Activated naive CD4-positive, alpha-beta T cell (primary cell): ENCODE measurements at places on chromosomes 11 and 22.
A peak's percentile ranks its signal among the peaks of the same experiment; 100 is the strongest.

DNA sequence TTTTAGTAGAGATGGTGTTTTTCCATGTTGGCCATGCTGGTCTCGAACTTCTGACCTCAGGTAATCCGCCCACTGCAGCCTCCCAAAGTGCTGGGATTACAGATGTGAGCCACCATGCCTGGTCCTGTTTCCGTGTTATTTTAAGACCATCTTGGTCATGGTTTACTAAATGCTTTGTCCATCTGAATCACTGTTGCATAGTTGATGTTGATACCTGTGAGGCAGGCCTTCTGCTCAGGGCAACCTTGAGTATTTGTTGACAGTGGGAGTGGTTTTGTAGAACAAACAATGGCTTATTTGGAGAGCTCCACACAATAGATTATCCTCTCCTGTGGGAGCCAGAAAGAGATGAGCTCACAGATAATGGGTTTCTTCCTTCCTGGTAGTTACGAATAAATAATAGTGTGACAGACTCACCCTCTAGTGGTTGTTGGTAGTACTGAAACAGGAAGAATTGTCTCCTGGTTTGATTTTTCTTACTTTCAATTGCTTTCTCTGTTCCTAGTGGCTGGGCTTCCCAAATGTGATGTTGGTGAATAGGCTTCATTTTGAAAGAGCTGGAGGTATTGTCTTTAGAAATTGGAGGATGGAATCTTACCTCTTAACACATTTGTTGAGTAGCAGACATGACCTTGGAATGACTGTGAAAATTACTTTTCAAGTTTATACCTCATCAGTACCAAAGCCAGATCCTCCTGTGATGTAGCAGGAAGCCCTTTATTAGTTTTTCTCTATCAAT is 39.0 kb downstream of the CTNND1 start:
- no peak for DNase-seq

- no peak for DNase-seq
Observed at GRCh38 chr22:17920992-17921650, 103.2 kb downstream of the MICAL3 start.

DNA sequence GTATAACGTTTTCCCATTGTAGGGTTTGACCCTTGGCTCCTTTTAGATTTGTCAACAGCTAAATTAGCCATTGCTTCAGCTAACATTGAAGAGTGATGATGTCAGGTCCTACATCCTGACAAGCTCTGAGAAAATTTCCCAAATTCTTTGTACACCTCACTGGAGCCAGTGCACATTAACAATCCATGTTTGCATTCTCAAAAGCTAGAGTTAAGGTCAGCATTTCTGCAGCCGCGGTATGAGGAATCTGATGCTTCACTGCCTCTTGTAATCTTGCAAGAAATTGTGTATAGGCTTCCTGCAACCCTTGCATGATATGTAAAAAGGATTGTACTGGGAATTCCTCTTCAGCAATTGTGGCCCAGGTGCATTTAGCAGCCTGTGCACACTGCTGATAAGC is 33.1 kb upstream of the NCAM1 start:
- no peak for DNase-seq

GRCh38 chr22:24968066-24968561 is 15.6 kb downstream of the KIAA1671 start:
- DNase-seq = no peak

DNA sequence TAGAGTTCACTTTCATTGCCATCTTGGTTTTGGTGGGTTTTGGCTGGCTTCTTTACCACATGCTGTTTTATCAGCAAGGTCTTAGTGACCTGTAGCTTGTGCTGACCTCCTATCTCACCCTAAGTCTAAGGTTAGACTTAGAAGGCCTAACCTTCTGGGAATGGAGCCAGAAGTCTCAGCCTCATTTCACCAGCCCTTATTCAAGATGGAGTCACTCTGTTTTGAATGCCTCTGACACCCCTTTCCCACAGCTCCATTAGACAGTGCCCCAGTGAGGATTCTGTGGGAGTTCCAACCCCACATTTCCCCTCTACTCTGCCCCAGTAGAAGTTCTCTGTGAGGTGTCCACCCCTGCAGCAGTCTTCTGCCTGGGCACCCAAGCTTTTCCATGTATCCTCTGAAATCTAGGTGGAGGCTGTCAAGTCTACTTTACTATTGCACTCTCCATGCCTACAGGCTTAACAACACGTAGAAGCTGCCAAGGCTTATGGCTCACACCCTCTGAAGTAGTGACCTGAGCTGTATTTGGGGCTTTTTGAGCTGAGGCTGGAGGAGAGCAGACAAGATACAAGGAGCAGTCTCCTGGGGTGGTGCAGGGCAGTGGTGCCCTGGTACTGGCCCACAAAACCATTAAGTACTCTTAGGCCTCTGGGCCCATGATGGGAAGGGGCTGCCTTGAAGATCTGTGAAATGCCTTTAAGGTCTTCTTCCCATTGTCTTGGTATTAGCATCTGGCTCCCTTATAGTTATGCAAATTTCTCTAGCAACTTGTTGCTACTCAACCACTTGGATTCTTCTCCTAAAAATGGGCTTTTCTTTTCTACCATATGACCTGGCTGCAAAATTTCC is 65.9 kb upstream of the SC5D start:
- no peak for DNase-seq

- peak; percentile 18 for DNase-seq
Observed at GRCh38 chr11:61516675-61517572, 8.4 kb downstream of the LRRC10B start.

DNA sequence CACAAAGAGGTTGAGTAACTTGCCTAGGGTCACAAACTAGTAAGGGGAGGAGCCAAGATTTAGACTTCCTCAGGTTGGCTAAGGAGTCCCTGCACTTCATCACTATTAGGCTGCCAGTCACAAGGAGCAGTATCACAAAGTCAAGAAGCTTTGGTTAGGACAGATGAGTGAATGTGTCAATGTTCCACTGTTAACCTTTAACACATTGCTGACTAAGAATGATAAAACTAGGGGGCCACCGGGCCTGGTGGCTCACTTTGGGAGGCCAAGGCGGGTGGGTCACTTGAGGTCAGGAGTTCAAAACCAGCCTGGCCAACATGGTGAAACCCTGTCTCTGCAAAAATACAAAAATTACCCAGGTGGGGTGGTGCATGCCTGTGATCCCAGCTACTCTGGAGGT is 32.0 kb downstream of the TMEM123 start:
- no peak for DNase-seq

DNA sequence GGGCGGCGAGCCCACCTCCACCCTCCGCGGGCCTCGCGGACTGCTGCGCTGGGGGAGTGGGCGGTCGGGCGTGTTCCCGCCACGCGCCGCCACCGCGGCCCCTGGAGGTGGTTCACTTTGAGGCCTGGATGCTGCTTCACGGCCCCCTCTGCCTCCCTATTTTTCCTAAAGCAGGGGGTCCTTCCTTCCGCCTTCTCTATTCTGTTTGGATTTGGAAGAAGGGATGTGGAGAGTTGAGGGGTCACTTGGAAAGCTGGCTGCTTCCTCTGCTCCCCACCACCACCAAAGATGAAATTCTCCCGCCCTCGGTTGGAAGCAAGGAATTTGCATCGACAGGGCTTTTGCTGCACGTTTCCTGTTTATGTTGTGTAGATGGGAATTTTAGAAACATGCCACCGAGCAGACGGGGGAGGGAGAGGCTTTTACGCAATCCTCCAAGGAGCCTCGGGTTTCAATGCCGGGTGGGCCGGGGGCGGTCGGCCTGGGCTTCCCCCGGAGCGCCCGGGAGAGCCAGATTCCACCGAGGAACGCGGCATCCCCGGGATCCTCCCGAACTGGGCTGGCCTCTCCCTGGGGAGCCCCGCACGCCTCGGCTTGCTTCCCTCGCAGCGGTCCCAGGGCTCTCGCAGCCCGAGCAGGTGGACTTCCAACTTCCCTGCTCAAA is 403 bp upstream of the SBF2 start:
- no peak for DNase-seq

DNA sequence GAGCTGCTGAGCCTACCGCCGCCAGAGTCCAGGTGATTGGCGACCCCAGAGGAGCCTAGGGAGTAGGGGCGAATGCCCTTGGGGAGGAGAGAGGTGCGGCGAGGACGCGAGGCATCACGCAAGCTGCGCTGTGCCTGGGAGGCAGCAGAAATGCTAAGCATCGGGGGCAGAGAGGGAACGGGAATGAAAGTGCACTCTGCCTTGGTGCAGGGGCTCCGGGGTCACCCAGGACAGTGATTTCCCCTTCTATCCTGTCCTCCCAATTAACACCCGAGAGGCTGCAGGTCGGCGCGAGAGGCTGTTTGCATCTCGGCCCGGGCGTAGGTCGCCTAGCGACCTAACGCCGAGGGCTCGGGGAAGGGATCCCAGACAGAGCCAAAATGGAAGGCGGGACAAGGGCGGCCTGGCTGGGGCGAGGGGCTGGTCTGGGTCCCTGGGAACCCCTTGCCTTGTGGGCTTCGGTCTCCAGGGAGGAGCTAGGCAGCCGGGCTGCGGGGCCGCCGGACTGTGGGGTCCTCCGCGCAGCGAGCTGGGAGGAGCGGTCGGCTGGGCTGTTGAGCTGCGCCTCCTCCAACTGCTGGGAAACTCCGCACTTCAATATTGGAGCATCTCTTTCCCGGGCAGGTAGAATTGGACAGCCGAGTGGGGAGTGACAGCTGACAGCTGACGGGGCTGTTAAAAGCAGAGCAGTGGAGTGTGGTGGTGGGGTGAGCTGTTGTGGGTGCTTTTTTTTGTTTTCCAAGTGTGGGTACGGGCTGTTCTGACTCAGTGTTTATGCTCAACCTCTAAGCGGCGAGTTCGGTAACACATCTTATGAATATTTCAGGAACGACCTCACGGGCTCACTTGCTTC is 657 bp downstream of the ELMOD1 start:
- no peak for DNase-seq

DNA sequence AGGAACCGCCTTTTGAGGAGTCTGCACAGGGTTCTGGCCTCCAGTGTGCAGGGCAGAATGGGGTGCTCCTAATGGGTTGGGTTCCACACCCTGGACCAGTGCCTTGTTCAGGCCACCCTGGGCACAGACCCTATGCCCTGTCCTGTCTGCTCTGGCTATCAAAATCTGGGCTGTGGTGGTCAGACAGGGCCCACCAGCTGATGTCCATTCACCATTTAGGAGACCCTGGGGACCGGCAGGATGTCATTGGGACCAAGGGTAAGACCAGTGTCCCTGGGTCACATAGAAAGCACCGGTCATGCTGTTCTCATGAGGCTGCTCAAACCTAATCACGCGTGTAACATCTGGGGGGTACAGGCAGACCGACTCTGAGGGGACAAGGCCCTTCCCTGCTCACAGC is 37.3 kb downstream of the PARVG start:
- DNase-seq = no peak

- no peak for DNase-seq
Observed at GRCh38 chr22:20434773-20435172, 2.9 kb downstream of the SCARF2 start.
